CD14-positive monocyte (primary cell): ENCODE measurements at places on chromosomes 4 and X. TPM values are rescaled to one million over a fixed set of nuclear protein-coding genes. Genes with fewer than 3 reads are reported as not detected.

DNA sequence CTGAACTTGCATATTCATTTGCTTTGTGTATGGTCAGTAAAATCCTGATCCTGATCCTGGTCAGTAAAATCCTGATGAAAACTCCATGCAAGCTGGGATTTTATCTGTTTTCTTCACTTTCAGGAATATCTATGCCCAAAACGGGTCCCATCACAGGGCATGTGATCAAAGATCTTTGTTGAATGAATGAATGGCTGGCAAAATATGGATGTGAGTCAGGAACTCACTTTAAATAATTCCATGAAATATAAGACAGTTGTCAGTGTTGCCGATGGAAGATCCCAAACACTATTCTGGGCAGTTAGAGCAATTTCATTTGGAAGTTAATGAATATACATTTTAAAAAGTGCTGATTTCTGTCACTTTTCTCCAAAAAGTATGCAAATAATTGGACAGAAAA is 598.4 kb downstream of the GBA3 start:
- no peak for DNase-seq

DNA sequence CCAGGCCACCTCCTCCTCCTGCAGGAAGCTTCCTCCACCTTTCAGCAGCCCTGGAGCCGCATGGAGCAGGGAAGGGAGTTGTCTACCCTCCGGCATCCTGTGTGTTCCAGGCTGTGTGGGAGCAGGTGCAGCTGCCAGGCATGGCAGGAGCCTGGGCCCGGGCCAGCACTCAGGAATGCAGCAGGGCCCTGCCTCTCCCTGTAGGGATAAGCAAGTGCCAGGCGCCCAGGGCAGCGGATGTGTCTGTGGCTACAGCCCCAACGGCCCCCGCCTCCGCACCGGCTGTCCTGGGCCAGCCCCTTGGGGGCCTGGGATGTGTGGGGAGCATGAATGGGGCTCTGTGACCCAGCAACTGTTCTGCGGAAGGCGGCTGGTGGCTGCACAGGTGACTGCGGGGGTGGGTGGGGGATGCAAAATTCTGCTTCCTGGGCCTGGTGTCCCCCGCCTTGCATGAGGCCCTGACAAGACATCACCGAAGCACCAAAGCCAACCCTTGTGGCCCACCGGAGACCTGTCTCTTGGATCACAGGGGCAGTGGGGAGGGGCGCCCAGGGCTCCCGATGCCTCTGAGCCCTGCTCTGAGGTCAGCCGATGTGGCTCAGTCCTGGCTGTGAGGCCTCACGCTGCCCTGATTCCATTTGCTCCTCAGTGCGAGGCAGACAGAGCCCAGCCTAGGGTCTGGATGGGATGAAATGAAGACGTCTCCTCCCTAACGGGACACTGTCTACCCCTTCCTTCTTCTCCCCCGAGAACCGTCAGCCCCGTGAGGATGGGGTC is 1.4 kb upstream of the DOK7 start:
- DNase-seq, result no peak

The CPZ gene
- polyA plus RNA-seq, result not detected in 2 replicates

- no peak for DNase-seq
These were observed 25.5 kb downstream of the SCARB2 start for GRCh38 chr4:76188149-76188548.

DNA sequence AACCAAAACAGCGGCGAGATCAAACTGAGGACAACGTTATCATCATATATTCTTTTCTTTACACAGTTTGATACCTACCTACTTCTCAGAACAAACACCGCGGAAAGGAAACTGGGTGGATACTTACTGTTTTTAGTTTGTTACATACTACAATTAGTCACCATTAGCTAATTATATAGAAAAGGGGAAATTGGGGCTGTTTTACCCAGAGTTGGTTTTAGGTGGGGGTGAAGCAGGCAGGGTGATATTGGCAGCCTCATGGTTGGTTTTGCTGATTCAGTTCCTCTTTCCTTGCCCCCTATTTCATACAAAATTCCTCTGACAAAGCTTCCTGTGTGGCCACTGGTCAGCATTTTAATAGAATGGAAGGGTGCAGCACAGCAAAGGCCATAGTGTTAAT is 77.8 kb downstream of the SORBS2 start:
- peak; percentile 86 for DNase-seq

GRCh38 chr4:174318829-174319764 is 35.4 kb downstream of the CEP44 start:
- DNase-seq, result no peak

The NDP gene
- not detected for polyA plus RNA-seq

DNA sequence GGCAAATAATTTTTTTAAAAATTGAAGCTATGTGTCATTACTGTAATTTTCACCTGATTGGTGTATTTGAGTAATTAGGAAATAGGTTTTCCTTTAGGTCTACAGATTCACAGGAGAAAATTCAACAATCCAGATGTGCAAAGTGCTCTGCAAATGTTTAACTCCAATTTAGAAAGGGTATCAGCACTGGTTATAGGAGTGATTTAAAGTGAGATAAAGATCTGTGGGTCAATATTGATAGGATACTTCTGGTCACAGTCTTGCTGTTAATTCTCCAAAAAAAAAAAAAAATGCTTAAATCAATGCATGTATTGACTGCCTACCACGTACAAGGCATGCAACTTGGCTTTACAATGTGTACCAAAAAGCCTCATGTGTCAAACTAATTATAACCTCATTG is 271.3 kb downstream of the PPP3CA start:
- DNase-seq, result no peak

DNA sequence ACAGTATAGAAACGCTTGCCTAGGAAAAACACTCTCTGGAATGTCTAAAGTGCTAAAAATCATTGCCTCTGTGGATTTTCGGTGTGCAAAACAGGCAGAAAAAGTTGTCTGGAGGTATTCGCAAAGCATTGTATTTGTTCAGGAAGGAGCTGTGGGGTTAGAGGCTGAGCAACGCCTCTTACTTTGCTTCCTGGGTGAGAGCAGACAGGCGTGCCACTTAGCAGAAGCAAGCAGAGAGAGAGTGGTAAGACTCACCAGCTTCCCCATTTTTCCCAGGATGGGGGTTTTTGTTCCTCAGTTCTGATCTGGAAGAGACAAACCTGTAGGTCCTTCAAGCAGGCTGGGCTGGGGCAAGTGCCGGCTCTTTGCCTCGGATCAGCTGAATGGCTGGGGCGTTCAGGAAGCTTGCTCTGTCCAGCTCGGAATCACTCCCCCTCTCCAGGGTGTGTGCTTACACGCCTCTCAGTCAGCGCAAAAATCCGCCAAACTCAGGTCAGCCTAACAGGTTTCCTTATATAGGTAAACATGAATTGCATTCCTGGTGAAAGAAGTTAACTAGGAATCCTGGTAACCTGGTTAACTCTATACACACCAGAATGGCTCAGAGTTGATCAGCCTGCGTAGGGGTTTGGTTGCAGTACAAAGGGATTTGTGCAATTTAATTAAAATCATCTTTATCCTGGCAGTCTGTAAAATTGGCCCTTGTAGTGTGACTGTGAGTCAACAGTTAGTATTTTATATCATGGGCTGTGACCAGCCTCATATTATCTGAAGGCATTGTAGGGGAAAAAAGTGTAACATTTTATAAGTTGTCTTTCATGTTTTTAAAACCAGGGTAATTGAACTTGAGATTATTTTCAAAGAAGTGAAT is 213.1 kb upstream of the MID1 start:
- DNase-seq, result no peak

GRCh38 chr4:140906993-140907962 is 151.1 kb upstream of the TBC1D9 start:
- DNase-seq, result no peak

The NLGN3 gene
- not detected for polyA plus RNA-seq

DNA sequence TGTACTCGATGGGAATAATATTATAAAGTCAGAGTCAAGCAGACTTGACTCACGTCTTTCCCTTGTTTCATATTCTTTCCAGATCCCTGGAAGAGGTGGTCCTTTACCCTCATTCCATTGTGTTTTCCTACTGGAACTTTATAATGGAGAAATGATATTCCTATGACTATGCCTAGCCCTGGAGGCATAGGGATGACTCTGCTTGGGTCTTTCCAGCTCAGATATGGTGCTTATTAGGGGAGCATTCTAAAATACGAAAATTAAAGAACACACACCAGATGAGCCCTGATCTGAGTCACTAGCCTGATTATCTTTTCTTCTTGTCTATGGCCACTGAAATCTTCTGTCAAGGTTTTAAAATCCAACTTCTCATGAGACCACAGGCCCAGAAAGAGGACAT is 231.4 kb downstream of the ANKRD50 start:
- no peak for DNase-seq

GRCh38 chr4:37864786-37865185 is 26.1 kb upstream of the TBC1D1 start:
- DNase-seq, result peak; percentile 75

DNA sequence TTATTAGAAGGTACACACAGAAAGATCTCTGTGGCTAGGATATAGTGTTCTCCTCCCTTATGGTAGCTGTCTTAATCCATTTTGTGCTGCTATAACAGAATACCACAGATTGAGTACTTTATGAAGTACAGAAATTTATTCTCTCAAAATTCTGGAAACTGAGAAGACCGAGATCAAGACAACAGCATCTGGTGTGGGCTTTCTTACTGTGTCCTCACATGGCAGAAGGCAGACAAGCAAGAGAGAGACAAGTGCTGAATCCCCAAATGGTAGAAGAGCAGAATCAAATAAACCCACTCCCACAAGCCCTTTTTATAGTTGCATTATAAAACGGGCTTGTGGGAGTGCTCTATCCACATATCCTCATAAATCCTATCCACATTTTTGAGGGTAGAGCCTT is 373.1 kb downstream of the GABRG1 start:
- DNase-seq, result no peak

- DNase-seq, result peak; percentile 1
These were observed 143.1 kb upstream of the BCOR start for GRCh38 chrX:40240844-40241243.

GRCh38 chr4:39308611-39309010 is 57.6 kb downstream of the RFC1 start:
- no peak for DNase-seq

- DNase-seq, result no peak
These were observed 51.7 kb downstream of the TBCK start for GRCh38 chr4:106264331-106264728.

DNA sequence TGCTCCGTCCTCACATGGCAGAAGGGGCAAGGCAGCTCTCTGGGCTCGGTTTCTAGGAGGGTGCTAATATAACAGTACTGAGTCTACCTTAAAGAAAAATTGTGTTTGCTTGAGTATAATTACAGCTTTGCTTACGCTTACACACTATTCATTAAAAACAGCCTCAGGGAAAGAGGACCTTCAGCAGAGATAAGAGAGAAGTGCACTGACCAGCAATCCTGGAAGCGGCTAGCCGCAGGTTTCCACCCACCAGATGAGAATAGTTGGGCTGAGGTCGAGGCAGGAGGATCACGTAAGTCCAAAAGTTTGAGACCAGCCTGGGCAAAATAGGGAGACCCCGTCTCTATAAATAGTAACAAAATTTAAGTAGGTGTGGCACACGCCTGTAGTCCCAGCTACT is 15.2 kb upstream of the MRFAP1 start:
- no peak for DNase-seq

- no peak for DNase-seq
These were observed 4.5 kb upstream of the RHOH start for GRCh38 chr4:40192114-40193015.

DNA sequence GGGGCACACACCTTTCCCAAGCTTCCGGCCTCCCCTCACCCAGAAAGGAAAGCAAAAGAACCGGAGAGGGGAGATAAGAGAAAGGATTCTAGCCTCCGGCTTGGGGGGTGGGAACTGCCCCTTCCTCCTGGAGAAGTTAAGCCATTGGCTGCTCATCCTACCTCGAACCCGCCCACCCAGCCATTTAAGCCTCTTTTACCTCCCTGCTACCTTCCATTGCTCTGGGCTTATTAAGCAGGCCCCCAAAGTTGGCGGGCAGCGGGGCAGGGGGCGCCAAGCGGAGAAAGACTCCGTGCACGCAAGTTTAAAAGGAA is 2.3 kb downstream of the MAML3 start:
- peak; percentile 47 for DNase-seq

DNA sequence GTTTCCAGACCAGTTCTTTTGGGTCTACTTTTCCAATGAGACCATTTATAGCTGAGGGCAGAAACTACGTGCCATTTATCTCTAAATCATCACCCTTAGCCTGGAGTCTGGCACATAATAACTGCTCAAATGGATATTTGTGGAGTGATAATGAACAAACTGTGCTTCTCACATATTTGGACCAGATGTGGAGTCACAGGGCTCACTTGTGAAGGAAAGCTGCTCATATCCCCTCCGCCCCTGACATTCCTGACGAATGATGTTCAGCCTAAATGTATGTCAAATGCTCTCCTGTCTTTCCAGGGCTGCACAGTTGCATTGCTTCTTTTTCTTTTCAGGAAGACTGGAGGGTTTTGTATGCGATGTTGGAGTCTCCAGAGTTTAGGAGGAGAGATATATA is 110.1 kb downstream of the GBA3 start:
- DNase-seq, result no peak

DNA sequence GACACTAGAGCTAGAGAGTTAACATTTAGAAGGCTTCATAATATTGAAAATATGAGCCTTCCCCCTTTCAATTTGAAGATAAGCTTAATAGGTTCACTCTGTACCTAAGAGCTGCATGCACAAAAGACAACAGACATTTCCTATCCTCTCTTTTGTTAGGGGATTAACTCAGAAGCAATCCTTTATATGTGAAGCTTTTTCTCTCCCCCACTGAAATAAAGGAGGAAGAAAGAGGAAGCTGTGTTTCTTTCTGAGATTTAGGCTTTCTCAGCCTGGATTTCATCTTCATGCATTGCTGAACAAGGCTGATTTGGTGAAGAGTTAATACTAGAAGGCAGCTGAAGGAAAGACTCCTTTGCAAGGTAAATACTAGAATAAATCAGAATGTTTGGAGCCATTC is 21.0 kb upstream of the CABS1 start:
- no peak for DNase-seq

GRCh38 chr4:43276321-43276720 is 383.8 kb downstream of the GRXCR1 start:
- no peak for DNase-seq

DNA sequence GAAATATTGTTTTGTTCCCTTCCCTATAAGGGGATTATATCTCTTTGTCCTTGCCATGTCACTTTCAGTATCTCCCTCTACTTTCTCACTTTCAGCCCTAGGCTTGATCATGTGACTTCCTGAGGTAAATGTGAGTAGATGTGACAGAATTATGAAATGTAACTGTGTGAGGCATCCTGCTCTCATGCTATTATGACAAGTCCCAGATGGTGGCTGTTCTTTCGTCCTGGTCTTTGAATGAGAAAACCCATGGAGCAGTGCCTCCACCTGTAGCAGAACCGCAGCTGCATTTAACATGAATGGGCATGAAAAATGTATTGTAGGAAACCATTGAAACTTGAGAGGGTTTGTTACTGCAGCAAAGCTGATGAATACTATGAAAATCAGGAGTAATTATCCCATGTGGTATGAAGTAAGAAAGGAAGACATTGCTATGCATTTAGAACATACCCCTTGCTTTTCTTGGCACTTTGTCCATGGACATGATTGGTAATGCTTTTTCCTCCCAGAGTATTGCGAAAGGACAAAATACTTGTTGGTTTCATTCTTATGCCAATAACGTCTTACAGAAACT is 202.2 kb upstream of the GPRIN3 start:
- no peak for DNase-seq

The PNMA6F gene
- polyA plus RNA-seq, result not detected

- no peak for DNase-seq
These were observed 2.4 kb downstream of the TMEM131L start for GRCh38 chr4:153468587-153468986.

- no peak for DNase-seq
These were observed 320.4 kb downstream of the HNRNPD start for GRCh38 chr4:82053396-82053795.

The CYBB gene
- polyA plus RNA-seq, result 842 TPM

The NUP62CL gene
- polyA plus RNA-seq, result not detected
